Effector CD8-positive, alpha-beta T cell (primary cell): ENCODE measurements at places on chromosomes 12 and 14.

DNA sequence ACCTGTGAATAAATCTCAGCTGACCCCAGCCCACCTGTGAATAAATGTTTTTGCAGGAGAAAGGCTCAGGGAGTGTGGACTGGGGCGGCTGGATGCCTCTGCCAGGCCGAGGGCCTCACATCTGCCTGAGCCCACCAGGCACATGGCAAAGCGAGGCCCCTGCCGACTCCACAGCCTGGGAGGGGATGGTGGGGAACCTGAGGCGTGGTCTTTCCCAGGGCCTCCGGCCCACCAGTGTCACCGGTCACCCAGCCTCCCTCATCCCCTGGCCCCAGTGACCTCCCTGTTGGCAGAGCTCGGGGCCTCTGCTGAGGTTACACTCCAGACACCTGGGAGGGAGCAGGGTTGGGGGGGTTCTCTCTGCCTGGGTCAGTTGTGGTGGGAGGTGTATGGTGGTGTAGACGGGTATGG lies 8.2 kb downstream of the NOC4L start:
- DNase-seq, result no peak

GRCh38 chr12:53604581-53604980 lies 21.6 kb downstream of the ATF7 start:
- no peak for DNase-seq

- no peak for DNase-seq
These were observed 116.2 kb upstream of the TMEM260 start for GRCh38 chr14:56463271-56463890.

- no peak for DNase-seq
These were observed 37.3 kb upstream of the EVL start for GRCh38 chr14:100027771-100028490.

- no peak for DNase-seq
These were observed 25.2 kb downstream of the HAL start for GRCh38 chr12:95970905-95971304.

DNA sequence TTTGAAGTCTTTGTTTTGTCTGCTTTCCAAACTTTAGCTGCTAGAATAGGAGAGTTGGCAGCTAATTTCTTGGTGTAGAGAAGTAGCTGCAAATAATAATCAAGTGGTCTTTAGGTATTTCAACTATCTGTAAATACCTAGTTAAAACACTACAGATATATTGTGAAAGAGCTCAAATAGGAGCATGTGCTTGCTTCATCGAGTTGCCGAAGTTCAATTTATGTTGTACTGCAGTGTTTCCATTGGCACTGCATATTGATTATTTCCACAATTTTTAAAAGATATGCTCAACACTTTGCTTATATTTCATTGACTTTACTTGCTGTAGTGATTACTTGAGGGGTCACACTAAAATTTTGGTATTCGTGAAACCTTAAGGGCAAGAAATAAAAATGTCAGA lies 131.6 kb upstream of the BMP4 start:
- DNase-seq, result no peak

DNA sequence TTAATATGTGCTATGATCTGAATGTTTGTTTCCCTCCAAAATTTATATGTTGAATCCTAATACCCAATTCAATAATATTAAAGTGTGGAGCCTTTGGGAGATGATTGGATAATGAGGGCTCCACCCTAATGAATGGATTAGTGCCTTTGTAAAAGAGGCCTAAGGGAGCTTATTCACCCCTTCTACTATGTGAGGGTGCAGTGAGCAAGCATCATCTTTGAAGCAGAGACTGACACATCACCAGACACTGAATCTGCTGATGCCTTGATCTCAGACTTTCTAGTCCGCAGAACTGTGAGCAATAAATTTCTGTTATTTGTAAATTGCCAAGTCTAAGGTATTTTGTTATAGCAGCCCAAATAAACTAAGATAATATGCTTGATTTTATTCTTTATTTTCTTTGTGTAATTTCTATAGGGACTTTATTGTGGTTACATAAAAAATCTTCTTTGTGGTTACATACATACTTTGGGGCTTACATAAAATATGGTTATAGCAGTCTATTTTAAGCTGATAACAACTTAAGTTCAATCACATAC lies 131.1 kb upstream of the SLC38A2 start:
- DNase-seq, result no peak

GRCh38 chr14:69226178-69226577 lies 33.8 kb upstream of the GALNT16 start:
- no peak for DNase-seq

DNA sequence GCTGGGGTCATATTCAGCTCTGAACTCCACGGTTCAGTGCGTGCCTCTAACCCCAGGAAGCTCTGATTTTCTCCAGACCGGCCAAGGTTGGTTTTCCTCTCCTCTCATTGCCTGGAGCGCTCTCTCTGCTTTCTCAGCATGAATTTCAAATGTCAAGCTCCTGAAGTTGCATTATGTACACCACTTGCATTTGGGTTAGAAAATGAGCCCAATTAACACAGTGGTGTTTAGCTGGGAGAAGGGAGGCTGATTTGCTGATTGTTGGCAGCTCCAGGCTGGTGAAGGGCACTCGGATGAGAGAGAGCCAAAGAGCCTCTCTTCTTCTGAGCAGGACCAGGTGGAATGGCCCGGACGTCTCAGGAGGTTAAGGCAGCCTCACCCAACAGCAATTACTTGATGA lies 570.9 kb downstream of the VRK1 start:
- DNase-seq, result no peak

DNA sequence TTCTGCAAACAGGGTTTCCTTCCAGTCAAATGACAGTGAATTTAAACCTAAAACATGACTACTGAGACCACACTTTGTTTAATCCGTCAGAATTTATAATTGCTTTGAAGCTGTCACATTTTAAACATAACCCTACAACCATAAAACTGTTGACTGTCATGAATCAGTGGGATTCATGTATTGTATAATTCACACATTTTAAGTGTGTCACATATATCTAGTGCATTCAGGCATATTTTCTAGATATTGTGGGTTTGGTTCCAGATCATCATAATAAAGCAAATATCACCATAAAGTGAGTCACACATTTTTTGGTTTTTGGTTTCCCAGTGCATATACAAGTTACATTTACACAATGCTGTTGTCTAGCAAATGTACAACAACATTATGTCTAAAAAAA lies 304.4 kb downstream of the TMEM132D start:
- DNase-seq, result no peak

- no peak for DNase-seq
These were observed 922.5 kb upstream of the FBXO33 start for GRCh38 chr14:40354754-40355153.

DNA sequence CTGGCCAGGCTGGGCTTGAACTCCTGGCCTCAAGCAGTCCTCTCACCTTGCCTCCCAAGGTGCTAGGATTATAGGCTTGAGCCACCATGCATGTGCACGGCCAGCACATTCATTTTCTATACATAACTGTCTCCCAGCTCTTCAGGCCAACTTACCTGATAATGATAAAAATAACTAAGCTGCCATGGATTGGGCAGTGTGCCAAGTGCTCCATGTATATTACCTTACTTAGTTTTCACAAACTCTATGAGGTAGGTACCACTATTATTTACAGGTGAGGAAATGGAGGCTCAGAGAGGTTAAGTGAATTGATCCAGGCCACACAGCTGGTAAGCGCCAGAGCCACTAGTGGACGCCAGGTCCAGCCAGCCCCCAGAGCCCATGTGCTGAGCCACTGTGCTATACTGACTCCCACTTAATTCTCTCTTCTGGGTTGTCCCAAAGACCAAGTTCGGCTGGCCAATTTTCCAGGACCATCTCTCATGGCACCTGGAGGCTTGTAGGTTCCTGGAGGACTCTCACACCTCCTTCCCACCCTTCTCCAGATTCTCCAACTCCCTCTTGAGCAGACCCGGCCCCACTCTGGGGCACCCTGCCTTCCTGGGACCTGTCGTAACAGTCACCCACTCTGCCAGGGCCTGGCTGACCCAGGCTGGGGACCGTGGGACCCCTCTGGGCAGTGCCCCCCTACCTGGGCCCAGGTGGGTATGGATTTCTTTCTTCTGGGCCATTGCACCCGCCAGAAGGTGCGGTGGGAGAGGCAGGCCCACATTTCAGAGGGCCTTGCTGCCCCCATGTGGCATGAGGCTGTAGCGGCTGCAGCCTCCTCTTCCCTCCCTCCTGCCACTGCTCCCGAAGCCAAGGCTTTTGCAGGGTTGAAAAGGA lies 30.2 kb upstream of the CIPC start:
- DNase-seq, result peak; percentile 22

GRCh38 chr12:130281153-130281799 lies 56.4 kb upstream of the PIWIL1 start:
- no peak for DNase-seq

GRCh38 chr12:11877102-11877826 lies 193.5 kb upstream of the BCL2L14 start:
- no peak for DNase-seq

DNA sequence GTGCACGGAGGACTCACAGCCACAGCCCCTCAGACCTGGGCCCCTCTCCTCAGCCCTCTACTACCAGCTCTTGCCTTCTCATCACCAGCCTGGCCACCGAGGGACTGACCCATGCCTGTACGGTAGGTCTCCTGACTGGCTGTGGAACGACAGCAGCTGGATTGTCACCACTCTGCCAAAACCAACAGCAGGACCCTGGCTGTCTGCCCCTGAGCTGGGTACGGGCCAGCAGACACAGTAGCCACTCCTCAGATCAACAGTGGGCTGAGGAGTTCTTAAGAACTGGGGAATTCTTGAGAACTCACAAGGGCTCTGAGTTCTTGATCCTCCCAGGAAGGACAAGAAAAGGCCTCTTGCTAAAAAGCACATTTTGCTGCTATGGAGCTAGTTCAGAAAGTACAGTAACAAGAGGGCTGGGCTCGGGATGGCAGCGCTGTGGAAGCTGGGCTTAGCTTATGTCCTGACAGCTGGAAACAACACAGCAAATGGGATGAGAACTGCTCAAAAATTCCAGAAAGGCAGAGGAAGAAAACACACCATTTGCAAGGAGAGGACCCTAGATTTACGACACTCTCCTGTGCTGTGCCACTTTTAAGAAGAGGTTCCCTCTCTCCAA lies 176.4 kb downstream of the ANO2 start:
- no peak for DNase-seq

- no peak for DNase-seq
These were observed 28.1 kb downstream of the ATP6V1D start for GRCh38 chr14:67331368-67332125.

- DNase-seq, result no peak
These were observed 47.9 kb downstream of the FGD6 start for GRCh38 chr12:95169368-95169767.

DNA sequence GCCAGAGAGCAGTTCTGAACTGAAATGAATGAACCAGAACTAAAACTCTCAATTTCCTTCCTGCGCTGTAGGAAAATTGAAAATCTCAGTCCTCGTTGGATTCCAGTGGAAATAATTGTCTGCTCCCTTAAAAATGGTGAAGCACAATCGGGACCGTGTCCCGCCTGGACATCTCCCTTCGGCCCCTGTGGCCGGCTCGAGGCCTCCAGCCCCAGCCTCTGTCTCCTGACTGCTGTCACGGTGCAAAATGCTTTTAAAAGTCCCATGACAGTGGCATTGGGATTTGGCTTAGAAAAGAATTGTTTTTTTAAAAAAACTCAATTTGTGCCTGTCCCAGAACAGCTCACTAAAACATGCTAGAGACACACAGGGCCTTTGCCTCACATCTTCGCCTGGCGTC lies 142.5 kb downstream of the ZNF664 start:
- no peak for DNase-seq

GRCh38 chr12:42946871-42947381 lies 357.4 kb upstream of the PRICKLE1 start:
- DNase-seq, result no peak

DNA sequence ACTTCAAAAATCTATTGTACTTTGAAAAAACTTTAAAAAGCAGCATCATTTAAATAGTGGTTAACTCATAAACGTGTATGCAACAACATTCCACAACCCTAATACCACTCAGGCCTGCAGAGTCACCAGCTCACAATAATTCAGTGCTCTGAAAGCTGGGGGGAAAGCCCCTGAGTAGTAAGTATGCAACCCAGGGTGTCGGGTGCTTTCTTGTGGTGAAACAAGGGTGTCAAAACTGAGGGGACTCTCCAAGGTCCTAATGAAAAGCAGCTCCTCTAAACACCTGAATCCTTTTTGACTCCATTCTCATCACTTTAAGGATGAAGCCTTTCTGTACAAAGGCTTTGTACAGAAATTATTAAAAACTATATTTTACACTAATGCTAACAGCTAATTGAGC lies 33.7 kb downstream of the FGFR1OP2 start:
- DNase-seq, result peak; percentile 33

- no peak for DNase-seq
These were observed 13.2 kb downstream of the CABP1 start for GRCh38 chr12:120653611-120654010.

DNA sequence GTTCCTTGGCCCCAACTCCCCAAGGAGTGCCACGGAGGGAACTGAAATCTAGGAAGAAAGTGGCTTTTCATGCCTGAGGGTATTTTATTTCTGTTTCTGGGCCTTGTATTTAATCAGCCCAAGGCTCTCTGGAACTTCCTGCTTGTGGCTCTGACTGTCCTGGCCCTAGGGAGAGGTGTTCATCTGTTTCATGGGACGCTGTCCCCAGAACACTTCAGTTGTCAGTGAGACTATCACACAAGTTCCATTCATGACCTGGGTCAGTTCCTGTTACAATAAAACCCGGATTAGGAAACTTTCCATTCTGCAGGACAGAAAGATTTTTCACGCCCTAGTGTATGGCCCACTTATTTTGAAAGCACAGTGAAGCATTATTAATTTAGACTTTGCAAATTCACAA lies 18.5 kb upstream of the TC2N start:
- DNase-seq, result no peak

- no peak for DNase-seq
These were observed 11.9 kb downstream of the PPP2R5C start for GRCh38 chr14:101773378-101773777.

- DNase-seq, result no peak
These were observed 173.3 kb downstream of the PPM1H start for GRCh38 chr12:62761658-62762057.

- no peak for DNase-seq
These were observed 6.0 kb upstream of the SDSL start for GRCh38 chr12:113416091-113416754.

GRCh38 chr14:94292526-94292871 lies 569 bp downstream of the SERPINA10 start:
- no peak for DNase-seq

- DNase-seq, result no peak
These were observed at the start of gene USP44 for GRCh38 chr12:95551305-95551704. TSS of gene USP44 (minus strand) at chr12:95551476. CDS start at chr12:95534256, 17,220 bp downstream.

DNA sequence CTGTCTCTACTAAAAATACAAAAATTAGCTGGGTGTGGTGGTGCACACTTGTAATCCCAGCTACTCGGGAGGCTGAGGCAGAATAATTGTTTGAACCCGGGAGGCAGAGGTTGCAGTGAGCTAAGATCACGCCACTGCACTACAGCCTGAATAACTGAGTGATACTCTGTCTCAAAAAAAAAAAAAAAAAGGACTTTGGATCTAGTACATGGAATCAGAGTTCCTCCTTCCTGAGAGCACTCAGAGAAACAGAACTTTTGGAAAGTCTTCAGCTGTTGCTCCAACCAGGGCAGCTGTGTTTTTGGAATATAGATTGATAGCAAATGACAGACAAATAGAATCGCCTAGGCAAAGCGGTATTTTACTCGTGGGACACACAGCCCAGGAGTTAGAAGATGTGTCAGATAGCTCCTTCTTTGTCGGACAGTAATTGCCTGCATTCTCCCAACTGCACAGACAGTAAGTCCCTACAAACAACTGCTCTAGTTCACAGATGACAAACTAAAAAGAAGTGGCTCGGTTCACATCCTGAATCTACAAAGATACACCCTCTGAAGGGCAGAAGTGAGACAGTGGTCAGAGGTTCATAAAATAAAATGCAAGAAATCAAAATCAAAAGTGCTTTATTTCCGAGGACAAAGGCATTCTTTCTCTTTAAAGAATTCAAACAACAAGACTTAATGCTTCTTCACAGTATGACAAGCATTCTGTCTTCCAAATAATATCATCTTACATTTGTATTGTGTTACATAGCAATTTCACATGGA lies 17.1 kb upstream of the NEK9 start:
- no peak for DNase-seq
